Effector memory CD4-positive, alpha-beta T cell (primary cell): ENCODE measurements at places on chromosomes 6 and 20.

DNA sequence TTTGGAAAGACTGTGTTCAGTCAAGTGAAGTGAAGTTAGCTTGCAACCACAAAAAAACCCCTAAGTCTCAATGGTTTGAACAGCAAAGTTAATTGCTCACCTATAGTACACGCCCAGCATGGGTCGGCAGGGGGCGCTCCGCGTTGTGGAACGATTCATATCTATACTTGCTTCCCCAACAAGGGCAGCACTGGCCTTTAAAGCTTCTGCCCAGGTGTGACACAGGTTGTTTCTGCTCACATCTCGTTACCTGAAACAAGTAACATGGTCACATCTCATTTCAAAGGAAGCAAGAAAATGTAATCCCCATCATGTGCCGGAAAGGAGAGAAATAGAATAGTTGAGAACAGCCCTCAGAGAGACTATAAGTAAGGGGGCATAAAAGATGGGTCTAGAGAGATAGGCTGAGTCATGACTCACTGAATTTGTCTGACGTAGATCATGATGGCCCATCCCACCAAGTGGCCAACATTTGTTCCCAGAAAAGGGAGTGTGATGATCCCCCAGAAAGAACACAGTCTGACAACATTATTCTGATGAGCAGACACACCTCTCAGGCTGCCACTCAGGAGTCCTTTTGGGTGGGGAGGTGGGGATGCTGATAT, 29.0 kb downstream of the HNF4A start:
- peak; percentile 51 for DNase-seq

DNA sequence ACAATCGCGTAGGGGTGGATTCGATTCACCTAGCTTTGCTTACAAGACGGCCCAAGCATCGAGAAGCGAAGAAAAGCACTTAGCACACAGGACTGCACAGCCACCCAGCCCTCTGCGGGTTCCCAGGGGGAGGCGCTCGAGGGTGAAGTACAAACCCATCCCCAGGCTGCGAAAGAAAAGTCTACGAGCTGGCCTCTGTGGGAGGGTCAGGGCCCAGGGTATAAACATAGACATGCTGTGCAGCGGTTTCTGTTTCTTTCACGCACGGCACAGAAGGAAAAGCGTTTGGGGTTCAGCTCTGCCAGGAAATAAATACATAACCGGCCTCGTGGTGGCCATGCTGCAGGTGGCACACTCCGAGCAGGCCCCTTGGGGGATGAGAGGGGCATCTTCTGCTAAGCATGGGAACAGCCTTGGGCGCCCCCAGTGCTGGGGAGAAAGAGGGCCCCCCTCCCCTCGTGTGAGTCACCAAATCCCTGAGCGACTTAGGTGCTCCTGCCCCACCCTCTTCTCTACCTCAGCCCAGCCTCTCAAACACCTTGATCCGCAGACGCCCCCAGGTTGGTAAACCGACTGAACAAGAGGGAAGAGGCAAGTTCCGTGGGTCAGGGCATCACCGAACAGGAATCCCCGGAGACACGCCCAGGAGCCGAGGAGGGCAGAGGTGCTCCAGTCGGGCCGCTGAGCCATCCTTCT, 91.6 kb upstream of the RIPOR2 start:
- peak; percentile 67 for DNase-seq

- no peak for DNase-seq
These were observed 3.5 kb upstream of the FABP7 start for GRCh38 chr6:122775975-122776374.

DNA sequence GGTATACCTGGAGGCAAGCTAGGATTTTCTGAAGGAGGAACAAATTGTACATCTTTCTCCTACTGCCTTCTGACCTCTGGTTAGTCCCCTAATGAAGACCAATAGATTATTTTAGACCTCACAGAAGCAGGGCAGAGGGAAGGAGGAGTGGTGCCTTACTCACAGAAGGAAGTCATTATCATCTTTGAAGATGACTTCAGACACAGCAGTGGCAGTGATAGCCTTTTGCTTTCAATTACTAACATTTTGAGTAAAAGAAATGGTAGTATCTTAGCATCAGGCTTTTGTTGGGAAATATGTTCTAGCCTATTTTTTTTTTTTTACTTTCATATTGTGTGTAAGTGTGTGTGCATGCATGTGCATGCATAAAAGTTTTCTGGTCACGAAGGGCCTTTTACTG, 164.2 kb upstream of the PLN start:
- no peak for DNase-seq

GRCh38 chr6:31792761-31793171, 2.8 kb downstream of the VARS1 start:
- DNase-seq: no peak

GRCh38 chr20:18623156-18623910, 35.5 kb downstream of the DTD1 start:
- DNase-seq: no peak

DNA sequence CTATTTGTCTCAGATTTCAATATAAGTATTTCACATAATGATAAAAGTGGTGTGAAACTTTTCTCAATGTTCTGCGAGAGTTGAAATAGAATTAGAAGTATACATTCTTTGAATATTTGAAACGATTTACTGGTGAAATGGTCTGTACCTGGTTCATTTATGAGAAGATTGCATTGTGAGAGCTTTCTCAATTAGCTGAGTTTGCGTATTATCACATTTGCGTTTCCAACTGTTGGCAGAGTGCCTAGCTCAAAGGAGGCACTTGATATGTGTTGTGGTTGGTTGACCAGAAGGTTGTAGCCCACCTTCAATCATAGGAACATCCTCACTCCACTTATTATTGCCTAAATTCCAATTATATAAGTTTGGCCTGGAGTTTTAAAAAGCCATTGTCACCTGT, 58.8 kb upstream of the EXOC2 start:
- no peak for DNase-seq

- no peak for DNase-seq
These were observed 182.7 kb upstream of the AKAP12 start for GRCh38 chr6:151057061-151057460.

DNA sequence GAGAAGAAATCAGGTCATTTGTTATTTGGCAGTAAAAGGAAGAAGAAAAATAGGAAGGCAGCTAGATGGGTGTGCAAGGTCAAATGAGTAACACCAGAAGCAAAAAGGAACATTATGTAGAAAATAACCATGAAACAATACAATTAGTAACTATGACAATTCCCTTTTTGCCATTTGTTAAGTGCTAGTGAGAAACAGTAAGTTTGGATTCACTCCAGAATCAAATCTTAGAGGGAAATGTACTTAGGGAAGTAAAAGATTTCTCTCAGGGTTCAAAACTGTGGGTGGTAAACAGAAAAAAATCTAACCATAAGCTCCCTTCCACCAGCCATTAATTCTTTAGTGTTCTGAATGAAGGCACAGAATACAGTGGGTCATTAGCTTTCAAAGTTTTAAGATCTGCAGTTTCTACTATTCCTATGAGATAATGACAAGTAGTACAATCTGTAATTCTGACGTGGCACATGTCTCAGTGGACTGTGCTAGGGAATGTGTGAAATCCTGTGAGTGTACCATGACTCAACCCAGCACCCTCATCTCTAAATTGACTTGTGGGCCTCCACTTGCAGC, 17.1 kb downstream of the REPS1 start:
- no peak for DNase-seq

- DNase-seq: no peak
These were observed 77.5 kb upstream of the NT5E start for GRCh38 chr6:85372188-85372914.

- DNase-seq: no peak
These were observed 129.7 kb downstream of the RALGAPA2 start for GRCh38 chr20:20582734-20583133.

DNA sequence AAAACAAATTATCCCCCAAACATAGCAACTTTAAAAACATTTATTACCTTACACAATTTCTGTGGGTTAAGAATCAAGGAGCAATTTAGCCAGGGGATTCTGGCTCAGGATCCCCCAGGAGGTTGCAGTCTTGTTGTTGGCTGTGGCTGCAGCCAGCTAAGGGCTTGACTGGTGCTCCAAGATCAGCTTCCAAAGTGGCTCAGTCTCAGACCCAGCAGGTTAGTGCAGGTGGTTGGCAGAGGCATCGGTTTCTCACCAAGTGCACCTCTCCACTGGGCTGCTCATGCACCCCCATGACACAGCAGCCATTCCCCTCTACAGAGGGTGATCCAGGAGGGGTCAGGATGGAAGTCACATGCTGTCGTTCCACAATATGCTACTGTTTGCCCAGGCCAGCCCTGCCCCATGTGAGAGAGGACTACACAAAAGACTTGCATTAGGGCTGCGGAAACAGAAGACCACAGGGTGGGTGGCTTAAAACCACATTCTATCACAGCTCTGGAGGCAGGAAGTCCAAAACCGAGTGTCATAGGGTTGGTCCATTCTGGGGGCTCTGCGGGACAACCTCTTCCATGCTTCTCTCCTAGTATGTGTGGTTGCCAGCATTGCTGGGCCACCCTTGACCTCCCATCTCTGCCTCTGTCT, 125.8 kb downstream of the C6orf118 start:
- no peak for DNase-seq

GRCh38 chr6:163901681-163902080, 487.2 kb downstream of the QKI start:
- DNase-seq: no peak

DNA sequence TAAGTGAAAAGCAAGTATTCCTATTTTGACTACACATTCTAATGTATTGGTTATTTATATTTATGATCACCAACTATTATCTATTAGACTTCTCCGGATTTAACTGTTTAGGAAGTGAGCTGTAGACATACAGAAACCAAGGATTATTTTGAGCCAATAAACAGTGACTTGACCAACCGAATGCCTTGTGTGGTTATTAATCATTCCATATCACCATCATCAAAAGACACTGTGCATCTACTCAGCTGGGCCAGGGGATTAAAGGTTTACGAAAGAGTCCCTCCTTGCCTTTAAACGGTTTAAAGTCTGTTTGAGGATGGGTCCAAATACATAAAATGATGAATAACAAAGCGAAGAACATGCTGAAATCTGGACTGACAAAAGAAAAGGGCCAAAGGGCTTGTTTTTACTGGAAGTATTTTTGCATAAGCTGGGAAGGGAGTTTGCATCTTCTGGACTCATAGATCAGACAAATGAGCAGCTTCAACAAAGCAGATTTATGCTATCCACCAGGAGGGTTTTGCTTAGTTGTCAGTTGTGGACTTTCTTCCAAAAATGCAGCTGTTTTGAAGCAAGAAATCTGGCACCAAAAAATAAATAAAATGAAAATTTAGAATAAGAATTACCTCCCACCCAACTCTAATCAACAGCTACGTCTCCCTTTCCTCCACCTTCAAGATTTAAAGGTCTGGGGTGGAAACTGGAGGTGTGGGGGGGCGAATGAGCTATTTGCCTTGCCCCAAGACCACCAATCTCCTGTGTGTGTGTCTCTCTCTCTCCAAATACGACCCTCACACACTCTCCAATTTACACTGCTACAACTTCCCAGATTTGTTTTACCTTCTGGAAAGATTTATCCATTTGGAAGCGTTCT, 33.6 kb upstream of the ID4 start:
- no peak for DNase-seq

DNA sequence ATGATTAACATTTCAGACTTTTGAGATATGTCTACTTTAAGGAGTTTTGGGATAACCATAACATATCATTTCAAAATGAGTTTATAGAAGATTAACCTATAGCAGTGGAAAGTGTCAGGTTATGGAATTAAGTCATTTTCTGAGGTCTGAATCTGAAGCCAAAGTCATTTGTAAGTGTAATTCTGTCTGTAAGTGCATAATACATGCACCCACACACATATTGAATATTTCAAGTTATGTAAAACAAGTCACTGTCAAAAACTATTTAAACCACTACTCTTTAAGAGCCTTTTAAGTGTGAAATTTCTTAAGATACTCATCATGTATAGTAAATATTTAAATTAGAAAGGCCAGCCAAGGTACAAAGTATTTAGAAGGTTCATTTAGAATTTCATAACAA, 115.8 kb upstream of the HMGCLL1 start:
- DNase-seq: no peak

DNA sequence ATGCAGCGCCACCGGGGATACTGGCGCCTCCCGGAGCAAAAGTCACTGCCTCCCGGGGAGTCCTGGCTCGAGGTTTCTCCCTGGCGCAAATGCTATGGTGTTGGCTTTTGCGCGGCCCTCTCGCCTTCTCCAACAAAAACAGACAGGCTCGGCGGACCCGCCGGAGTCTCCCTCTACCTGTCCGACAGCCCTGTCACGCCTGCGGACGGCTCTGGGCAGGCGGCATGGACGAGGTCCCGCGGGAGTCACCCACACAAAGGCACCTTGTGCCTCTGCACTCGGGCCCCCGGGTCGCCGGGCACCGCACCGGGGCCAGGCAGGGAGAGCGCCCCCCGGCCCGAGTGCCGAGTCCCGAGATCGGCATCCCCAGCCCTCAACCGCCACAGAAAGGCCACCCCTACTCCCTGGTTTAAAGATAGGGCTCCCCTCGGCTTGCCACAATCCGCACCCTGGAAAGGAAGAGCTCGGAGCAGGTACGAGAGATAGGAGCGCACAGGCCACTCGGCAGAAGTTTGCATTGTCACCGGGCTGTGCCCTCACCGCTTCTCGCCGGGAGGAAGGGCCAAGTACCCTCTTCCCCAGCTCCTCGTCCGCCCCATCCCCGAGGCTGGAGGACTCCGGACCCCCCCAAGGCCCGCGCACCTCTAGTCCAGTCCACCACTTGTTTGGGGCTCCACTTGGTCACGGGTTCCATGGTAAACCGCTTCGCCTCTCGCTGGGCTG, 903 bp downstream of the CNKSR3 start:
- no peak for DNase-seq

DNA sequence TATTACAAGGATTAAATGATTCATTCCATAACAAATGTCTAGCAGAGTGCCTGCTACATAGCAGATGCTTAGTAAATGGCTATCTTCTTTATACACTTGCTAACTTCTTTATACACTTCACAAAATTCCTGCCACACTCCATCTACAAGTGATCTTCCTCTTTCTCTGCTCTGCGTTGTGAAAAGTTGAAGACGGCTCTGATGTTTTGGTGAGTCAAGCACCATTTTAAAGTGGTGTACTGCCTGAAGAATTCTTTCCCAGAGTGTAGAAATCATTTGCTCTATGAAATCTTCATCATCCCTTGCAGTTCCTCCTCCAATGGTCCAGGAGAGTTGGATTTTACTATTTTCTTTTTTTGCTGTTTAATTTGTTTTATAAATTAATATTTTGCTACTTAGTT, 74.9 kb downstream of the TNFAIP3 start:
- DNase-seq: no peak

DNA sequence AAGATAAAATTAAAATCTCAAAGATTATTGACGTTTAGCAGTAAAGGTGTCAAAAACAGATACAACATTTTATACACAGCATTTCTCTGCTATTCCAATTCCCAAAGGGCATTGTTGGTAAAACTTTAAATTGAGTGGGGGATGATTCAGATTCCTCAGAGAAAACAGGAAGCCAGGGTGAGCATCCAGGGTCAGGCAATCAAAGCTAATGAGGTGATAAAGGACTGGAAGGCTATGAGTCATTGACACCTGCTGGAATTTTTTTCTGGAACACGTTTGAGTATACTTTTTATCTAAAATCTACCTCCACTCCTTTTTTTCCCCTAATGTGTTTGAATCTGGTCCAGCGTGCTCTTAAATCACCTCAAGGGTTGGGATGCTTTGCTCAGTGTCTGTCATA, 52.2 kb downstream of the FKBP1C start:
- DNase-seq: no peak
